AML-193 (cell line): ENCODE measurements at places on chromosomes 1 and 21.

DNA sequence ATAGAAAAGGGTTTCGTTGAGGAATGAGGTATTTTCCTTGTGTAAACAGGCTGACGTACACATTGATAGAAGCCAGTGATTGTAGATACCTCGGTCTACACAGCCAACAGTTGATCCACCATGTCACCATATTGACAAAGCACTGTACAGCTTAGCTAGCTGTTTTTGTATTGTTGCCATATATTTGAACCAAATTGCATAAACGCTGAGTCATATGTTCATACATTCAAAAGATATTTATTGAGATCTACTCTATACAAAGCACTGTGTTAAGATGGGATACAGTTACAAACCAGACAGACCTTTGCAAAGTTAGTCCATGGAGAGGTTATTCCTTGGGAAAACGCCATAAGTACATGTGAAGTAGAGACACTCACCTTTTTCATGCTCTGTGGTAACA lies 132.4 kb upstream of the ATP1B1 start:
- no peak for DNase-seq

DNA sequence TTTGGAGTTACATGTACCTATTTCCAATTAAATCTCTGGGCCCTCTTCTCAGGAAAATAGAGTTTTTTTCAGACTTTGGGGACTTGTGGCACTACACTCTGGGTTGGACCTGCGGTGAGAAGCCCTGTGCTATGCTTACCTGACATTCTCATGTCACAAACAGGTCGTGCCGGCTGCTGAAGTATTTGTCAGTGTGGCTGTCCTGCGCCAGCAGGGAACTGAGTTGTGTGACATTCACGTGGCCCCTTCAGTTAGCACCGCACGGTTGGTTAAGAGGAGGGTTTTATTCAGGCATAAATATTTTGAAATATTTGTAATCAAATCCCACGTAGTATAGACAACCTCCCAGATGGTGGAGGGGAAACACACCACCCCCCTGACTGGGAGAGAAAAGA lies 6.3 kb upstream of the COL6A2 start:
- DNase-seq = no peak

GRCh38 chr1:191261111-191261510 lies 783.4 kb upstream of the BRINP3 start:
- DNase-seq = no peak

GRCh38 chr1:5983361-5984103 lies 8.7 kb downstream of the NPHP4 start:
- no peak for DNase-seq

DNA sequence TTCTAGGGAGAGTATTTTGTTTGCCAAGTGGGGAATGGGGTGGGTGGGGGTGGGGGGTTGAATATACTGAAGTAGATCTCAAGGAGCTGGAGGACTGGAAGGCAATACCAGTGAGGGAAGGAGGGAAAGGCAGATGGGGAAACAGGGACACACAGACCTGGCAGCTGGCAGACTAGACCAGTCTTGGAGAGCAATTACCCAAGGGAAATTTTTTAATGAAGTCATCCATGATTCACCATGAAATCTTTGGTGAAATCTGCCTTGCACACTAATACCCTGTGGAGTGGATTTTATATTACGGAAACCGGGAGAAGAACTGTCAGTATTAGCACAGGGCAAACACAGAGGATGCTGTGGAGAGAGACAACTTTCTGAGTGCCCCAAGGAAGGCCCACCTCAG lies 29.7 kb upstream of the MARK1 start:
- DNase-seq = no peak
